ENCODE measurements at places on chromosomes 11 and 22.
A peak's percentile ranks its signal among the peaks of the same experiment; 100 is the strongest.

GRCh38 chr22:49712195-49712791 lies 115.4 kb downstream of the BRD1 start:
- DNase-seq: no peak

DNA sequence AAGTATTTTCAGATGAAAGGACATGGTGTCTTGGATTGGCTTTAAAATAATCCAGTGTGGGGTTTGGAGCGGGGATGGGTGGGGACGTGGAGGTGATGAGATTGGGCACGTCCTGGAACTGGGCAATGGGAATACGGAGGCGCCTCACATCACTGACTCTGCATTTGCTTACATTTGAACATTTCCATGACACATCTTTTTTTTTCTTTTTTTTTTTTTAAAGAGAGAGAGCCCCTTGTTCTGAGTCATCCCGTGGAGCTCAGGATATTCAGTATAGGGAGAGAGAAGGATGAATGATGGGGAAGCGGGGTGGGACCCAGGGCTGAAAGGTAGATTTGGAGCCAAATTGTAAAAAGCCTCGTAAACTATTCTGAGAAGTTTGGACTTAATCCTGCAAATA lies 142.7 kb downstream of the FBXO7 start:
- DNase-seq: no peak

- DNase-seq: no peak
Observed at GRCh38 chr11:109752212-109752825, 330.3 kb downstream of the C11orf87 start.

DNA sequence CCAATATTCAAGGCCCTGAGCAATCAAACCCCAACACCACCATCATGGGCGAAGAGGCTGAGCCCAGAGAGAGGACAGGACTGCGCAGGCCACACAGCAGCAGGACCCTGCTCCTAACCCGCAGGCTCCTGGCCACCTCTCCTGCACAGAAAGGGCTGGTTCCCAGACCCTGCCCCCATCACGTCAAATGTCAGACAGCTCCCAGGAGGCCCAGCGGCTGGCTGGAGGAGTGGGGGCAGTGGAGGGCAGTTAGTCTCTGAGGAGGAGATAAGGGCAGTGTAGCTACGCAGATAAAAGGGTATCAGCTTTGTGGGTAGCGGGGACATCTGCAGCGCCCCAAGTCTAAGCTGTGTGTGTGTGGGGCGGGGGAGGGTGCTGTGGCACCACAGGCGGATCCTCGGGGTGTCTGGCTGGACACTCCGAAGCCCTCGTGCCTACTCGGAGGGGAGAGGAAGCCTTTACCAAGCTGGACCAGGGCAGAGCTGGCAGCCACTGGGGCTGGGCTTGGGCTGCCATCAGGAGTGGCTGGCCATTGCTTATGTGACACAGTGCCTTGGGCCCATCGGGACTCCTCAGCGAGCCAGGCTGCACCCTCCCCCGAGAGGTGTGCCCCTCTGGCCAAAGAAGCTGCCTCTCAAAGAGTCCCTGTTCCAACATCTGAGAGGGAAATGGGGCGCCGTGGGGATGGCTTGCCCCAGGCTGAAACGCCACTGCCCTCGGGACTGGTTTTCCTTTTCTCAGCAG lies 21.5 kb downstream of the FADS3 start:
- no peak for DNase-seq

GRCh38 chr22:45455212-45455611 lies 41.7 kb downstream of the RIBC2 start:
- no peak for DNase-seq

GRCh38 chr11:118252688-118253087 lies 523 bp upstream of the MPZL3 start:
- DNase-seq: no peak

GRCh38 chr22:36286096-36286957 lies 33.4 kb downstream of the APOL1 start:
- DNase-seq: peak; percentile 18

DNA sequence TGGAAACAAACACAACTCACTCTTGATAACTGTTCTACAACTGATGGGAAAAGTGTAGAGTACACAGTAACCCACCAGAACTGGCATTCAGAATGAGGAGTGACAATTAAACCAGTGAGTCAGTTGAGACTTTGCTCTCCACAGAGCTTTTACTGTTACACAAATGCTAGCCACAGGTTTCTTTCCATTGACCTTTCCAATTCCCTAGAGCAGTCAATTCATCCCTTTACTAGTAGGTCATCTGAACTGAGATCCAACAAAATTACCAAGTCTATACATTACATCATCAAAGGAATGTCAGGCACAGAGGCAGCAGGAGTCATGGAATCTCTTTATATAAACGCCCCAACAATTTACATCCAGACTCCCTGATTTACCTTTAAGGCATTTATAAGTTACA lies 65.9 kb downstream of the PHF21A start:
- peak; percentile 31 for DNase-seq

GRCh38 chr11:96339706-96340554 lies 3.1 kb downstream of the MAML2 start:
- DNase-seq: no peak

- DNase-seq: no peak
Observed at GRCh38 chr11:120883404-120884080, 140.4 kb upstream of the TBCEL start.

DNA sequence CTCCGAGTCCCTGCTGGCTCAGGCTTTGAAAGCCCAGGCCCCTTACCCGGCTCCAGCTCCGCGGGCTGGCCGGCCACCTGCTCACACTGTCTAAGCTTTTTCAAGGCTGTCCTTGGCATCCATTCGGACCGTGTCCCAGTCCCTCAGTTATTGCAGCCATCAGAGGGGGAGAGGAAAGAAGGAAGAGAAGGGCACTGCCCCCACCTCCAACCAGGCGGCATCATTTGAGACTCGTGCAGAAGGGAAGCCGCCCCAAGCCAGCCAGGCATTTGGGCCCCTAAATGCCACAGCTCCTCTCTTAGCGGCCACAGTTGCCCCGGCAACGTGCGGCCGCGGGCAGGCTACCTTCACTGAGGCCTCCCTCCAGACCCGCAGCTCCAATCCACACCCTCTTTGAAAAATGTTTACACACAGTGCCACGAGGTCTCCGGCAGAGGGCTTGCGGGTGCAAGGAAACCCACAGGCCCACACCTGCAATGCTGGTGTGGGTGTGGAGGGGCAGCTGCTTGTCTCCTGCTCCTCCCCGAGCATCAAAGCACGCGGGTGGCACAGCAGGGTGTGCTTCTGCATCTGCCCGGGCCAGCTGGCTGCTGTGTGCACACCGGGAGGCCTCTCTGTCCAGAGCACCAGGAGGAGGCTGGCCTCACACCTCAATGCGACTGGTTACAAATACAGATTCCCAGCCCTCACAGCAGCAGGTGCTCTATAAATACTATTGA lies 124.4 kb downstream of the CTTN start:
- no peak for DNase-seq

DNA sequence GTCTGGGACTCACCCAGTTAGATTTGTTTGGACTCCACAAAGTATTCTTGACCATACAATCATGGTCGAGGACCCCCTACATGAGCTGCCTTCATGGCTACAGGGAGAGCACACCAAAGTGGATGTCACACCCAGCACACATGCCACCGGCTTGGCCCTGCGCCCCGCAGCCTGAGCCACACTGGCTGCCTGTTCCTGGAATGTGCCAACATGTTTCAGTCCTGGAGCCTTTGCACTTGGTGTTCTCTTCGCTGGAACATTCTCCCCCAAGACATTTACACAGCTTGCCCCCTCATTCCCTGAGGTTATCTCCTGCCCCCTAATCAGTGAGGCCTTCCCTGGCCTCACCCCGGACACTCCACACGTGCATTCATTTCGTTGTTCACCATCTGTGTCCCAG lies 46.0 kb downstream of the PPARA start:
- no peak for DNase-seq

DNA sequence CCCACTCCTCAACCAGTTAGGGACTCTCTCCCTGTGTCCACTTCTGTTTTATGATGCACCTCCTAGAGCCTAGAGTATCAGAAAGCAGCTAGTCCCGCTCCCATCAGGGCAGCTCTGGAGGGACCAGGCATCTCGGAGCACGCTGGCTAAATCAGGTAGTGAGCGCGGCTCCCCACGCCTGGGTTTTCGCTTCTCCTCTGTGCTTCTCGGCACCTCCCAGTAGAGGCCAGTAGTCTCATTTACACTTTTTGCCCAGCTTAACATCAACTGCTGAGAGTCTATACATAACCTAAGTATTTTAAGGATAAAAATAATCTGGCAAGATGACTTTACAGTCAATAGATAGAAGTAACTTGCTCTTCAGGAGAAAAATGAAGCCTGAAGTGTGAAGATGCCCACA lies 473.8 kb downstream of the OPCML start:
- DNase-seq: no peak

- no peak for DNase-seq
Observed at GRCh38 chr22:17436382-17436980, 67.2 kb downstream of the CECR2 start.

DNA sequence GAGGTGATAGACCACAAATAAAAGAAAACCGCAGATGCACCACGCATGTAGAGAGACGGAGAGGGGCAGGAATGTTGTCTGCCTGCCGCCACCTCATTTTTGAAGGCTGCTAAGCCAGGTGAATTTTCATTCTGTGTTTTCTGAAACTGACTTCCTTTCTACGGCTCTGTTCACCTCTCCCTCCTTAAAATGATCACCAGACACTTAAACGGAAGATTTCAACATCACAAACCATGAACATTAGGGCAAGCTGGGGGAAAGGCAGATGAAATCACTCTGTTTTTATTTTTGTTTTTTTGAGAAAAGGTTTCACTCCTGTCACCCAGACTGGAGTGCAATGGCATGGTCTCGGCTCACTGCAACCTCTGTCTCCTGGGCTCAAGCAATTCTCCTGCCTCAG lies 232.4 kb downstream of the MIAT start:
- DNase-seq: no peak

GRCh38 chr11:82818409-82819043 lies 81.7 kb downstream of the PRCP start:
- no peak for DNase-seq

GRCh38 chr11:107018219-107018901 lies at the start of gene GUCY1A2:
Gene GUCY1A2, minus strand, starts transcription at chr11:107018476. Its CDS starts 421 bp downstream, at chr11:107018055.
- no peak for DNase-seq

DNA sequence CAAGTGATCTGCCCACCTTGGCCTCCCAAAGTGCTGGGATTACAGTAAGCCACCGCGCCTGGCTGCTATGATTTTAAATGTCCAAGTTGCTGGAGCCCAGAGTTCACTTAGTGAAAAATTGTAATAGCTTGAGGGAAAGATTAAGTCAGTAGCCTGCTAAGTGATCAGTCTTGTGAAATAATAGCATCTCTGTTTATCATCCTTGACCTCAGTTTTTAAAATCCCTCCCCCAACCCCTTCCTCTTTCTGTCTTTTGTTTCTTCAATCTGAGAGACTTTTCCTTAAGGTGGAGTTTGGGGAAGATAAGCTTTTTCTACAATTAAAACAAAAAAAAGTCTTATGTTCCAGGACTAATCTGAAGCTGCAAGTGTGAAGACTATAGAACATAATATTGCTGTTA lies 6.4 kb downstream of the HIPK3 start:
- no peak for DNase-seq

- no peak for DNase-seq
Observed at GRCh38 chr11:72173291-72173690, 18.6 kb upstream of the FOLR1 start.

- DNase-seq: no peak
Observed at GRCh38 chr11:121904148-121904547, 211.9 kb downstream of the BLID start.

- DNase-seq: no peak
Observed at GRCh38 chr11:111823629-111824028, 47.8 kb downstream of the ALG9 start.

DNA sequence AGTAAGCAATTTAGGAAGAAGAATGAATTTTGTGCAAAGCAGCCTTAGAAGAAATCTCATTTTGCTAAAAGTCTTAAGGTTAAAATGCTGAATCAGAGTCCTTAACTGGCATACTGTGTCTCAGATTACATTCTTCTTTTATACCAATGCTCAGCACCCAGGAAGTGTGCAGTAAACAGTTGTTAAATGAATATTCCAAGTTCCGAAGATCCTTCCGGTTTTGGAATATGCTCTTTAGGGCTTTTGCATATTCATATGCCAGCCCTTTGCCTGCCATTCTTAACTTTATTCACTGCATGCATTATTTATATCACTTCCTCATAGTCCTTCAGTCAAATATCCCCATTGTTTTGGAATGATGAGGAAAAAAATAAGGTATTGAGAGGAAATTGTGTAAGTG lies 242.0 kb downstream of the DDX10 start:
- no peak for DNase-seq

GRCh38 chr11:75471176-75471973 lies 38.4 kb upstream of the KLHL35 start:
- no peak for DNase-seq

Measured in fibroblast of skin of left biceps (primary cell).